Smooth muscle cell of the brain vasculature (primary cell): ENCODE measurements at places on chromosomes 4 and X.

DNA sequence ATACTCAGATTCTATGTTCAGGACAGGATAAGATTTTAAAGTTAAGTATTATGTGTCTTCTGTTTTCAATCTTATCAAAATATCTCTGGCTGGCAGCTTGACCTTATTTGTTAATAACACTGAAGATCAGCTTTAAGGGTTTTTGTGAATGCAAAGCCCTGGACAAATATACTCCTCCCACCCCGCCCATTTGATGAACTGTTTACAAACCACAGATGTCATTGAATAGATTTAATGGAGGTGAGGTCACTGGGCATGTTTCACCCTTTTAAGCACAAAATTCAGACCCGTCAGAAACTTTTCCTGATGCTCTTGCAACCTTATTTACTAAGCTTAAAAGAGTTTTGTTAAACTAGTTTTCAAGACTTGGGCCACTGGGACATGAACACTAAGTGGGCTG lies 10.1 kb upstream of the CXCL8 start:
- no peak for DNase-seq

GRCh38 chrX:130805903-130806302 lies 97.1 kb downstream of the ENOX2 start:
- no peak for DNase-seq

- DNase-seq: no peak
Measured at GRCh38 chr4:11514003-11514402, 85.3 kb upstream of the HS3ST1 start.

DNA sequence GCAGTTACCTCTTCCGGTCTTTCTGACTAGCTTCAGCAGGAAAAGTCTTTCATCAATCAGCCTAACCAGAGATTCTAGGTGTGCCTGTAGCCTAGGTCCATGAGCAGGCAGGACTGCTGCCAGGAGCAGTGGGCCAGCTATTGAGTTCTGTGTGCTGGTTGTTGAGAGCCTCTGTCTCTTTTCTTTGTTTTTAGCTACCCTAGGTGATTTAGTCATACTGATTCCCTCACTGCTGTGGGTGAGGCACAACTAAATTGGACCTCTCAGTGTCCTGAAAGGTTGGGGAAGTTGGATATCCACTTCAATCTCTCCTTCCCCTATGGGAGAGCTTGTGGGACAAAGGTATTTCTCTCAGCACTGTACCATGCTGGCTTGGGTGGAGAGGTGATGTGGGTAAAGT lies 354.9 kb downstream of the GPAT3 start:
- DNase-seq: no peak

GRCh38 chrX:19046343-19047215 lies 62.7 kb upstream of the PHKA2 start:
- no peak for DNase-seq

DNA sequence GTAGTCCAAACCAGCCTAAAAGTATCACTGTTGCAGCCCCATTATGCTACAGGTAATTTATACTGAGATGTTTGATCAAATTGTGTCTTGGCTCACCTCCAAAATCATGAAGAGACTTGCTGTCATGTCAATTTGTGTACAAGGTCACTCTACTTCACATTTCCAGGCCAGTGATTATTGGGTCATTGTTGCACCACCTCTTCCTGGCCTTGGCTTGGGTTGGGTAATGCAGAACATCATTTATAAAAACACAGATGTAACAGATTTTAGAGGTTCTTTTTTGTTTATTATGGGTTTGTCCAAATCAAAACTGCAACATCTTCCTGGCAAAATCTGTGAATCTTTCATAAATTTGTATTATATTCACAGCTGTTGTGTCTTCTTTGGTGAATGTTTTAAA lies 459.5 kb downstream of the ANKRD50 start:
- DNase-seq: no peak

DNA sequence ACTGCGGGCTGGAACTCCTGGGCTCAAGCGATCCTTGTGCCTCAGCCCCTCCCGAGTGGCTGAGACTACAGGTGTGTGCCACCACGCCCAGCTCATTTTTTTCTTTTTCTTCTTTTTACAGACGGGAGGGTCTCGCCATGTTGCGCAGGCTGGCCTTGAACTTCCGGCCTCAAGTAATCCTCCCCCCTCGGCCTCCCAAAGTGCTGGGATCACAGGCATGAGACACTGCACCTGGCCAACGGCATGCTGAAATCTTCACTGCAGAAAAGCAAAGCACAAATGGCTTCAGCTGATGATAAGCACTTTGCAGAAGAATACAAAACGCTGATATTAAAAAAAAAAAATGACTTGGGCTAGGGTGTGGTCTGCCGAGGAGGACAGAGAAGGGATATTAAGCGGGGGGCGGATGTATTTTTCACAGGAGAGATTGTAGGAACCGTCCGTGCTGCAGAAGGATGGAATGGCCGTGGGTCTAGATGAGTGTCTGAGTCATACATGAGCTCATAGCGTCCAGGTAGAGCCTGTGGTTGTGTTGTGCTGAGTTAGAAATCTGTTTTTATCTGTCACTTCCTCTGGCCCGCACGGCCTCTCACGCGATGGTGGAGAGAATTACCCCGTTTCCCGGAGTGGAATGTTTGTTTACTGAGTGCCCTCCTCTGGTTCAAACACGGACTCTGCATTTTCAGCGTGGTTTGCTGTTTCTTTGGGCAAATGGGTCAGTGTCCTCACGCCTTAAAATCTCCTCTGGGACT lies 8.5 kb upstream of the AKAP17A start:
- DNase-seq: no peak

GRCh38 chr4:119099227-119099810 lies 36.3 kb upstream of the MYOZ2 start:
- no peak for DNase-seq

- DNase-seq: no peak
Measured at GRCh38 chr4:164959896-164960295, 17.6 kb downstream of the TRIM61 start.

- DNase-seq: no peak
Measured at GRCh38 chr4:106738121-106738520, 298.0 kb downstream of the DKK2 start.

GRCh38 chr4:784401-785331 lies 41.3 kb downstream of the CPLX1 start:
- DNase-seq: no peak

- no peak for DNase-seq
Measured at GRCh38 chr4:73408181-73408867, 4.2 kb downstream of the ALB start.
